Activated naive CD4-positive, alpha-beta T cell treated with anti-CD3 and anti-CD28 coated beads for 36 hours (primary cell): ENCODE measurements at places on chromosomes 7 and 10. TPM values are rescaled to one million over a fixed set of nuclear protein-coding genes. Genes with fewer than 3 reads are reported as not detected.

GRCh38 chr7:77531038-77531437, 6.1 kb upstream of the PTPN12 start:
- no peak for DNase-seq

Gene CCNY
- total RNA-seq: 32.1 TPM

Gene TMEM139
- total RNA-seq: 0.64 TPM

Gene CARD11
- total RNA-seq: 99.4 TPM

- no peak for DNase-seq
These were observed 186.2 kb upstream of the FAM3C start for GRCh38 chr7:121582258-121582657.

DNA sequence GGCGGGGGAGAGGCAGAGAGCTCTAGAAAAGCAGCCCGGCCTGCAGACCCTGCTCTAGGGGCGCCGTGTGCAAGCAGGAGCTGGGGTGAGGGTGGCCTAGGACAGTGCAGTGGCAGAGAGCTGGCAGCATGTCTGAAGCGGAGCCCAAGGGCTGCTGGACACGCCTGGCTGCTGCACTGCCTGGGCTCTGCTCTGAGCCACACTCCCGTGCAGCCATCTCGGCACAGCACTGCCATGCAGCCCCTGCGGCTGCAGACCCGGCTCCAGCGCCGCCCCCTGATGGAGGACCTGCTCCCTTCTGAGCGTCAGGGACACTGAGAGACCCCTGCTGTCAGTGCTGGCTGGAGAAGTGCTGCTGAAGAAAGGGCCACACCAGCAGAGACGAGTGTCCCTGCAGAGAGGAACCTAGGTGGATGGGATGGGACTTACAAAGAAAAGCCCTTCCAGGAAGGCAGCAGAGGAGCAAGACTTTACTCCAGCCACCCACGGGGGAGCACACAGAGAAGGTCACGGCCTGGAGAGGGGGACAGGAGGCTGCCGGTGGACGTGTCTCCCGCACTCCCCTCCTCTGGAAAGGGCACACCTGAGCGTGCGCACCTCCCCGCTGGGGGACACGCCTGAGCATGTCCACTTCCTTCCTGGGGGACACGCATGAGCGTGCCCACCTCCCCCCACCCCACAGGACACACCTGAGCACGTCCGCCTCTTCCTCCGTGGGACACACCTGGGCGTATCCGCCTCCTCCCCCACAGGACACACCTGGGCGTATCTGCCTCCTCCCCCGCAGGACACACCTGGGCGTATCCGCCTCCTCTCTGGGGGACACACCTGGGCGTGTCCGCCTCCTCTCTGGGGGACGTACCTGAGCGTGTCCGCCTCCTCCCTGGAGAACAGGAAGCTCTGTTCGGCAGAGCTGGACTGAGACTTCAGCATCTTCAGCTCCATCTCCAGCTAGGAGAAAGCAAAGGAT, 252.9 kb downstream of the MAD1L1 start:
- no peak for DNase-seq

Gene TFR2
- 5.1 TPM for total RNA-seq

Gene PRTFDC1
- total RNA-seq: 0.99 TPM
